ENCODE measurements at places on chromosomes 2 and 18.

DNA sequence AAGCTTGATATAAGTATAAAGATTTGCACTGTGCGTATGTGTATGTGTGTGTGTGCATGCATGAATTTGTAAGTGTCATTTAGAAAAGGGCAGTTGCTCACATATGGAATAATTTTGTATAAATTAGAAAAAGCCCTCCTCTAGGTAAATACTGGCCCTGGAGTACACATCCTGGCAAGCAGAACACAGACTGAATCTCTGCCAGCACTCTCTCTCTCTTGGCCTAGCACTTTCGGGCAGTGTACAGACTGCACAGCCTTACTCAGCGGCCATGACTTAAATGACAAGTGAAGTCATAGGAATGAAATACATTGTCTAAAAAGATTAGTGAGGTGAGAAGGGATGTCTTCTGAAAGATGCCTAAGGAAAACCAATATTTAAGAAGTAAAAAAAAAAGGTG is 214.1 kb downstream of the RDH14 start:
- no peak for DNase-seq

DNA sequence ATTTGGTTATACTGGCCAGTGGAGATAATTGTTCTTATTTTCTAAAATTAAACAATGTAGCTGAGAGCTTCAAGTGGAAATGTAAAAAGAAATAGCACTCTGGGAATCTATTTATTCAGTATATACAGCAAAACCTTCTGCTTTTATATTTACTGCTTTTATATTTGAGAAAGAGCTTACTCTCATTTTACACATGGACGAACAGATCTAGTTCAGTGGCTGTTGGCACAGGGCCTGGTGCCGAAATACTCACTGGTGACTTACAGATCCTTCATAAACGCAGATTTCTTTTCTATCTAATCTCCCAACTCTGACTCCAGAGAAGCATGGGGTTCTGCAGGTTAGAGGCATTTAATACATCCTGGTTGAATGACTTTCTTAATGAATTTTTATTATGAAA is 266.2 kb downstream of the ASXL3 start:
- DNase-seq, result no peak

DNA sequence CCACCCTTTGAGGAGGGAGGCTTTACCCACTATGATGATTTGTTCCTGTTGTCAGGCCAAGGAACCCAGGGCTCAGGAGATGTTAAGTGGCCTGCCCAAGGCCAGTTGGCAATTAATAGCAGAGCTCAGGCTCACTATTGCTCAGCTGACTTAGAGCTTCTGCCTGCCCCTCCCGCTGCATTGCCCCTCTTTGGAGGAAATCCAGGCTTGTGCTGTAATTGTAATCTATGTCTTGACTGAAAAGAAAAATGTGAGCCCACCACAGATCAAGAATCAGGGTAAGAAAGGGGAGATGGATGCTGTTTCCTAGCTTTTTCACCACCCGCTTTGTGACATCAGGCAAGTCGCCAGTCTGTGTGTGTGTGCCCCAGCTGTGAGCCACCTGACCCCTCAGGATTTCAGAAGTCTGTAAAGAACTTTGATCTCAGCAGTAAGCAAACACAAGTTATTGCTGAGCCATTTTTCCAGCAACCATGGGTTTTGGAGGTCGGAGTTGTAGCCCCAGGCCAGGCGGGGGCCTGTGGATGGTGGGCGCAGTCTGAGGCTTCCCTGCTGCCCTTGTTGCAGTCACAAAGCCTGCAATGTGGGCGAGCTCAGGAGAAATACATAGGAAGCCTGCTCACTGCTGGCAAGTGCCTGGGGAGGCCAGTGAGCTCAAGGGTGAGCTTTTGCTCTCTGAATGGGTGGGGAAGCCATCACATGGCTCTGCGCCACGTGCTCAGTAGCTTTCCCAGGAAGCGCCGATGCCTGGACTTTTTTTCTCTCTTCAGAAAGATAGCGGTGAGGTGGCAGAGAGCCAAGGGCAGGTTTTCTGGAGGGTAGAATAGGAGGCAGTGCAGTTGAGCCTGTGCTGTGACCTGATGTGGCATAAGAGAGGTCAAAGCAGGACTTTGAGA is 6.1 kb downstream of the CABLES1 start:
- DNase-seq, result no peak

DNA sequence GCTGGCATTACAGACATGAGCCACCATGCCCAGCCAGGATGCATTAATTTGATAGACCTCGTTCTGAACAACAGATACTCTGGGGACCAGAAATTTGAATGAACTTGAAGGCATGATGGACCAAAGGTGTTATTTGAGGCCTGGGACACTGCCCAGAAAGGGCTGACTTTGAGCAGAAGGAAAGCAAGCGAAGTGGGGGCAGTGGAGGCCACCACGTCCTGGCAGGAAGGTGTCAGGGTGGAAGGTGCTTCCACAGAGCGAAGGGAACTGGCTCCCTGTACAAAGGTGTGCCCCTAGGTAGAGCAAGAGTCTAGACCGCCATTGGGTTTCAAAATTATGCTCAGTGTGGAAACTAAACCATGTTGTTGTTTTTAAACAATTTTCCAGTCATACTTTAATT is 23.9 kb downstream of the ZNF236 start:
- DNase-seq, result no peak
